ENCODE measurements at places on chromosomes 11 and 22. TPM values are rescaled to one million over a fixed set of nuclear protein-coding genes. Genes with fewer than 3 reads are reported as not detected.

DNA sequence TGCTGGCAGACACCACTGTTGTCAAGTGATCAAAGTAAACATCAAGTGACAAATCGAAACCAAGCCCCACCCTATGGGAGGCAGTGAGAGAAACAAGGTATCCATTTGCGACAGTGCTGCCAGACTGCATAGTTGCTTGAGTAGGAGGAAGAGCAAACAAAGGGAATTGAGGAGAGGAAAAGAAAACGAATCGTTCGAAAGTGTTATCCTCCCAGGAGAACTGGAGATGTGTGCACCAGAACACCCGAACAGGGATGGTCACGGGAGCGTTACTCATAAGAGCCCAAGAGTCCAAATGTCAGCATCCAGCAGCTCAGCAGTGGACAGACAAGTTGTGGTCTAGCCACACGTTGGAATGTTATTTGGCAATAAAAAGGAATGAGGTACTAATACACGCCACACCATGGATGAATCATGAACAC is 58.4 kb upstream of the NUP50 start:
- no peaks in the 10 kb centered on the region for H3K4me1 ChIP-seq
- H3K36me3 ChIP-seq: no peaks in the 10 kb centered on the region
- no peak overlapping the region for H3K27ac ChIP-seq
- no peak overlapping the region for H3K4me3 ChIP-seq

KLHDC7B gene
- total RNA-seq: 17.2 TPM

- no peak for DNase-seq
- no peak overlapping the region for H3K4me3 ChIP-seq
- no peak overlapping the region for H3K27ac ChIP-seq
- H3K27me3 ChIP-seq: no peaks in the 10 kb centered on the region
- no peaks in the 10 kb centered on the region for H3K36me3 ChIP-seq
These were observed 12.9 kb upstream of the LRRC32 start for GRCh38 chr11:76683161-76684095.

GRCh38 chr11:15148169-15148568 is 33.4 kb downstream of the INSC start:
- DNase-seq: no peak
- H3K27me3 ChIP-seq: no peaks in the 10 kb centered on the region
- no peak overlapping the region for H3K27ac ChIP-seq
- H3K4me1 ChIP-seq: peaks cover 4% of the 10 kb centered on the region

- DNase-seq: no peak
- H3K27ac ChIP-seq: no peak overlapping the region
- no peaks in the 10 kb centered on the region for H3K4me1 ChIP-seq
- no peaks in the 10 kb centered on the region for H3K27me3 ChIP-seq
- H3K36me3 ChIP-seq: no peaks in the 10 kb centered on the region
These were observed 568.5 kb downstream of the KCNA4 start for GRCh38 chr11:29448246-29448877.

TCN1 gene
- total RNA-seq: 3.8 TPM
